ENCODE measurements at places on chromosomes 7 and 10.

DNA sequence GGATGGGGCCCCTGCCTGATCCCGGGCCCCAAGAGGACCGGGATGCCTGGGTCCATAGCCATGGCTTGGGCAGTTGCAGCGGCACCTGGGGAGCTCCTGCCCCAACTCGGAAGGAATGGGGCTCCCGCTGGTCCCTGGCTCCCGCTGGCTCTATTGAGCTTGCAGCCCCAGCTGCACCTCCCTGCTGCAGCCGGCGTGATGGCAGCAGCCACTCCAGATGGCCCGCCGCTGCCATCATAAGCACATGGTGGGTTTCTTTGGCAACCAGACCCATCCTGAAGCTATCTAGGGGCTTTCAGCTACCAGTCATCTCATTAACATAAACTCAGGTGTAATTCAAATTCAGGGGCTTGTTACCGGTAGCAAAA, 11.1 kb upstream of the DNMBP start:
- DNase-seq: no peak

DNA sequence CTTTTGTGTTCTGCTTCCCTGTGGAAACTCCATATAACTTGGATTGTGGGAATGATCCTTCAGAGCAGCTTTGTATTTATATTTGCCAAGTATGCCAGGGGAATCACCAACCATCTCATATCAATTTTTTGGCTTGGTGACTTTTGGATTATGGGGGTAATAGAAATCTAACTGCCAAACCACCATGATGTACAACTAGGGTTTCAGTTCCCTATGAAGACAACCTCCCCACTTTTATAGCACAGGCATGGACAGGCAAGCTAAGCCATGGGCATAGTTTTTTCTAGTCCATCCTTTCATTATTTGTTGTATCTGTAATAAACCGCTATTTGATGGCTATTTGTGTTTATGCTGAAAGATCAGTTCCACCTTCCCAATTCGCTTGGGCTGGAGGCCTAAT, 17.7 kb downstream of the NPY start:
- no peak for DNase-seq

GRCh38 chr10:67664942-67665341, 31.1 kb downstream of the CTNNA3 start:
- no peak for DNase-seq

DNA sequence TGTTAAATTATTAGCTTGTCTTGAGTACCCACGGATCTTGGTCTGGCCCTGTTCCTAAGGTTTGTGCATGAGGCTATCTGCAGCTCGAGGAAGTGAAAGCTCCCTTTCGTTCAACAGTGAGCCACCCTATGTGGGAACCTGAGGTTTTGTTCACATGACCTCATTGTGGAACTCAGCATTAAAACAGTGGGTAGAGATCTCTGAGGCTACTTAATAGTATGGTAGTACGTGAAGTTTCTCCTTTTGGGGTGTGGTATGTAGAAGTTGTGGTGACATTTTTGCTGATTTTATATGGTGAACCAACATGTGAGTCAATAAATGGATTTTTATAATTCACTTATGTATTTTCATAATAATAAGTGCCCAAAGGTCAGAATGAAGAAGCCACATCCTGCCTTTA, 252.7 kb upstream of the FERD3L start:
- DNase-seq: no peak

DNA sequence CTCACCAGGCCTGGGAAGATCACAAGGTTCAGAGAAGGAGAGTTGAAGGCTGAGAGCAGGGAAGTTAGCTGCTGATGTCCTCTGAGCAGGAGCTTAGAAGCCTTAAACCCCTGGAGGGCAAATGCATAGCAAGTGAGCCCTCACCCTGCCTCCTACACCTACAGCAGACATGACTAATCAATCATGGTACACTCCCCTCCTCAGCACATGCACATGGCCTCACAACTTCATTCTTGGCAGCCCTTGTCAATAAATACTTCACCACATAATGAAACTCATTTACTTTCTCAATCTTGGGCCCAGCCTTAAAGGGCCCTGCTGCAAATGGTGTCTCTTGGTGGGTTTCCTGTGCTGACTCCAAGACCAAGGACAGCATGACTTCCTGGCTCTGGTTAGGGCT, 12.9 kb downstream of the MMRN2 start:
- DNase-seq: no peak

DNA sequence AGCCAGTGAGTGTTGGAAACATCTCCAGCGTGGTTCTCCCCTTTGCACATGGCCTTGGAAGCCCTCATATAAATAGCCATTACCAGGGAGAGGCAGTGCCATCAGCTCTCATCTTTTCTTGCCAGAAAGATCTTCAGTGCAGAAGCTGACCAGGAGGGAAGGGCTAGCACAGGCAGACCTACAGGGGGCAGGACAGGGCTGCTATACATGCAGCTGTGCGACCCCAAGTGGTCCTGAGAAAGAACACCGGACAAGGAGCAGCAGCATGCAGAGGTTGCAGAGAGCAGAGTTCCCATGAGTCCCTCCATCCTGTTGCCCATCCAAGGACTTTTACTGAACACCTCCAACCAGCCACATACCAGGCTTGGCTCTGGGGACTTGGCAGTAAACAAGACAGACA, 17.1 kb downstream of the GRID1 start:
- DNase-seq: no peak

- DNase-seq: no peak
Measured at GRCh38 chr10:124225029-124225466, 131.7 kb upstream of the CHST15 start.

- no peak for DNase-seq
Measured at GRCh38 chr7:149569025-149569725, 71.6 kb upstream of the ZNF746 start.

DNA sequence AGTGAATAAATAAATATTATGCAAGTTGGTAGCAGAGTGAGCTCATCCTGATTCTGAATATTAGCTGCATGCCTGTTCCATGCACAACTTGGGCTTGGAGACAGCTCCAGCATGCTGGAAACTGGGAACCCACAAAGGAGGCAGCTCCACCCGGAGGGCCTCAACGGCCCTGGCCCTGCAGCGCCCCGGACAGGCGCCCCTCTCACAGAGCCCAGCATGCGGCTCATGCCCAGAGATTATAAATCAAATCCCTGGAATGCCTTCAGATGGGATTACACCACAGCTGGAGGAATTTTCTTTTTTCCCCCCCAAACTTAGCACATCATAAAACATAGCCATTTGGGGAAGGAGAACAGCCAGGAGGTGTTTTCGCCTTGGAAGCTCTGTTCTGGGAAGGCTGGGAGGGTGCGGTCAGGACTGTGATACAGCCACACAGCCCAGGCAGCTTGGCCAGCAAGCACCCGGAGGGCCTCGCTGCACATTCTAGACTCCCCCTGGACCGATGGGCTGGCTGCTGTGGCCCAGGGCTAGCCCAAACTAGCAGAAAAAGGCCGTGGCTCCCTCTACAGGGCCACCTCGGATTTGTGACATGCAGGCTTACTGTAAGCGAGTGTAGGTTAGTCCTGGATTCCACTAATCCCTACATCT, 102.4 kb downstream of the PTPN20 start:
- no peak for DNase-seq

GRCh38 chr10:61415824-61416223, 37.4 kb downstream of the TMEM26 start:
- DNase-seq: no peak
